ENCODE measurements at places on chromosomes 3 and 15. TPM values are rescaled to one million over a fixed set of nuclear protein-coding genes. Genes with fewer than 3 reads are reported as not detected.

Gene DUOX1
- polyA plus RNA-seq, result not detected

Gene GOLGA8M
- polyA plus RNA-seq, result not detected

Gene RBM15B
- 19.5 TPM for polyA plus RNA-seq

Gene P3H2
- 1.8 TPM for polyA plus RNA-seq

Gene ADAMTS9
- polyA plus RNA-seq, result 15.4 TPM

Gene HOMER2
- polyA plus RNA-seq, result 0.69 TPM

Gene CLRN1
- polyA plus RNA-seq, result not detected

Gene SNTN
- polyA plus RNA-seq, result not detected

Gene TEX55
- not detected for polyA plus RNA-seq

Gene PRSS50
- polyA plus RNA-seq, result not detected

Gene SI
- 8.8 TPM for polyA plus RNA-seq

Gene EOGT
- polyA plus RNA-seq, result 4.6 TPM

Gene ROBO1
- 12.0 TPM for polyA plus RNA-seq

Gene GNB4
- polyA plus RNA-seq, result 3.6 TPM

Gene CRYBG3
- 7.1 TPM for polyA plus RNA-seq

Gene PXYLP1
- 7.5 TPM for polyA plus RNA-seq

Gene PARP9
- polyA plus RNA-seq, result 20.4 TPM

Gene SPTBN5
- 2.3 TPM for polyA plus RNA-seq

Gene CNTN4
- polyA plus RNA-seq, result 1.4 TPM

Gene CRYGS
- polyA plus RNA-seq, result not detected

Gene SERPINI2
- not detected for polyA plus RNA-seq

Gene TF
- under 0.01 TPM for polyA plus RNA-seq

Gene HYKK
- 7.2 TPM for polyA plus RNA-seq

Gene GUCA1C
- not detected for polyA plus RNA-seq

Gene CTXN2
- not detected for polyA plus RNA-seq

Gene FMN1
- polyA plus RNA-seq, result 6.5 TPM

Gene DTWD1
- 10.7 TPM for polyA plus RNA-seq

Gene SOX14
- not detected for polyA plus RNA-seq

Gene LMAN1L
- polyA plus RNA-seq, result not detected

Gene RAB6B
- 5.1 TPM for polyA plus RNA-seq

Gene RTP3
- not detected for polyA plus RNA-seq

Gene CCR2
- polyA plus RNA-seq, result 0.69 TPM

Gene CHL1
- polyA plus RNA-seq, result 7.0 TPM

Gene HYAL3
- polyA plus RNA-seq, result 0.60 TPM

Gene SAMD7
- not detected for polyA plus RNA-seq

Measured in sigmoid colon (tissue), 7 donors.